ENCODE measurements at places on chromosomes 6 and 20.

DNA sequence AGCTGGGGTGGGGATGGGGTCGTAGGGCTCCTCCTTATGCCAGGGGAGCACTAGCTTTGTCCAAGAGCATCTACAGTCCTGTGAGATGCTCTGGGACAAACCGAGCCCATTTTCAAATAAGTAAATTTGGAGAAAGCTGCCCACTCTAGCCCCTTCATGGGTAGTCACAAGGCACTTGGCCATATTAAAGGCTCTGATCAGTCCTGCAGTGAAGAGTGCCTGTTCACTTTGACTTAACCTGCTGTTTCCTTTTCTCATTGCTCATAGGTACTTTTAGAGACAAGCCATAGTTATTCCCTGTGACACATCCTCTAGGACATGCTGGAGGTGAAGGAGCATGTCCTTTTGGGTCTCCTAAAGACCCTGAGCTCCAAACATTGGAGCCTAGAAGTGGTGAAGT, 38.4 kb downstream of the FAM110A start:
- DNase-seq = no peak

DNA sequence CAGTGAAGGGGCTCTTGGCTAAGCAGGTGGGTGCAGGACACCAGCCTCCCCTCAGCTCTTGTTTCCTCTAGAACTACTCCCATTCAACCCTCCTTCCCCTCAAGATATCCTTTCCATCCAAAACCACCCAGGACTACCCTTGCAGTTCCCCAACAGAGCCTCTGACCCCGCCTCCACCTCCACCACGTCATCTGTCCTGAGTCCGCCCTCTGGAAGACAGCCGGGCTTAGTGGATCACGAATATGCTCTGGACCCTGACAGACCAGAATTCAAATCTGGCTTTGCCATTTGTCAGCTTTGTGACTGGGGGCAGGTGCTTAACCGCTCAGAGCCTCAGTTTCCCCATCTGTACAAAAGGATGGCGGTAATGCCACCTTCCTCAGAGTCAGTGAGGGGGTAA, 31.4 kb downstream of the TFEB start:
- DNase-seq = no peak

DNA sequence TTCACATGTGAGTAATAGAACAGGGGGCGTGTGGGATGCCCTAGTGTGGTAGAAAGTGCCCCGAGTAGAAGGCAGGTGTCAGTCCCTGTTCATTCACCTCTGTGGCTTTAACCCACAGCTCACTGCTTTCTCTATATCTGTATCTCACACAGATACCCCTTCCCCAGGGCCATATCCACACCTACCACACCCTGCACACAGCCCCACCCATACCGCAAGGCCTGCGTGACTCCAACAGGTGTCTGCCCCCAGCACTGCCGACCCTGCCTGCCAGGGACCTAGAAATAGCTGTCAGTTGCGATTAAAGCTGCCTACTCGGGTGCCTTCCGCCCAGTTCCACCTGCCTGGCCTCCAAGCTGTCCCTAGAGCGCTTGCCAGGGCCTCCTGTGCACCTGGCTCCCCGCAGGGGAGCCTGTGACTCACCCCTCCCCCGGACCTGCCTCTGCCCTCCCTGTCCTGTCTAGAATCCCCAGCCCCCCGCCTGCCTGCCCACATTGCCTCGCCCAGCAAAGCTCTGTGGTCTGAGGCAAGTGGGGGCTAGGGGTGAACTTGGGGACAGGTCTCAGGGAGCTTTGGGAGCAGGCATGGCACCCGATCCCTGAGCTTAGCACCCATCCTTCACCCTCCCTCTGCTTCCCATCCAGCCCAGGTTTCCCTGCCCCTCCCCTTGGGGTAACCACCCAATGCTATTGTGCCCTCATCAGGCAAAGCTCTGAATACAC, 38.3 kb upstream of the ID1 start:
- DNase-seq = no peak

DNA sequence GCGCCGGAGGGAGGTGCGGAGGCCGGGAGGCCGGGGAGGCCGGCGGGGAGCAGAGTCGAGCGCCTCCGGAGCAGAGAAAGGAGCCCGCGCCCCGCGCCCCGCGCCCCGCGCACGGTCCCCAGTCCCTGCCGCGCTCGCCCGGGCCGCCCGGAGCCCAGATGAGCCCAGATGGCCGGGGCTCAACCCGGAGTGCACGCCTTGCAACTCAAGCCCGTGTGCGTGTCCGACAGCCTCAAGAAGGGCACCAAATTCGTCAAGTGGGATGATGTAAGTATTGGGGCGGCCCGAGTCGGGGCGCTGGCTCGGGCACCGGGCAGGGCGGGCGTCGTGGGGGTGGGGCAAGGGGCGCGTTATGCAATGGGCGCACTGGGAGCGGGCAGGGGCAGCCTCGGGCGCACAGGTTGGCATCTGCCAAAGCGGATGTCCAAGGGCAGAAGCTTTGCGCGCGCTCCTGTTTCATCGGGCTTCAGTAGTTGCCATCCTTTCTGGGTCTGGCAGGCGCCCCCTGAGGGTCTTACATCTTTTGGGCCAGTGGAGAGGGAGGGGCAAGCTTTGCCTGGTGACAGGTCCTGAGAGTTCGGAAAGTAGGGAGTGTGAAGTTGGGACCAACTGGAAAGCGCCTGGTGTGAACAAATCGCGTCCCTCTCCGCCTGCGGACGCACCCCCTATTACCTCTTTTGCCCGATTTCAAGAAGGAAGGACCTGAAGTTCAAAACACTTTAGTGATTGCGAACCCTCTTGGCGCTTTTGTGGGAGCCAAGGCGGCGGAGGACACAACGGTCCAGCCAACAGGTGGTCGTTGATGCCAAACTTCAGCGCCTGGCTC, 631 bp downstream of the PLCB1 start:
- DNase-seq = no peak

DNA sequence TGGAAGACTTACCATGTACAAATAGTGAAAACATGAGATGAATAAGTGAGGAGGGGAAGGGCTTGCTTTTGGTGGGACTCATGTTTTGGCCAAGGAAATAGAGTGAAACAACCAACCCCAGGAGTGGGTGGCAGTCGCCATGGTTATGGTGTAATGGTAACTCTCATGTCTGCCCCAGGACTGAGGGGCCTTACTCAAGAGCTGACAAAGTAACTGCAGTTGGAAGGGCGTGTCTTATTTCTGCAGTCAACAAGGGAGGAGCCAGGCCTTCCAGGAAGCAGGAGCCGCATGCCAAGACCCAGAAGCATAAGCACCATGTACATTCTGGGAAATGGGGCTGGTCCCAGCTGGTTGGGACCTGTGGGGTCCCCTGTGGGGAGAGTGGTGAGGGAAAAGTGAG, 108.5 kb downstream of the UNC5CL start:
- DNase-seq = no peak
